GM03348 (cell line): ENCODE measurements at places on chromosomes 3 and 15.

- DNase-seq, result peak; percentile 30
These were observed 8.1 kb downstream of the PPM1M start for GRCh38 chr3:52253314-52254304.

GRCh38 chr3:27724459-27725197 lies 2.5 kb upstream of the EOMES start:
- no peak for DNase-seq

GRCh38 chr3:120567370-120568201 lies 28.6 kb upstream of the NDUFB4 start:
- peak; percentile 67 for DNase-seq

DNA sequence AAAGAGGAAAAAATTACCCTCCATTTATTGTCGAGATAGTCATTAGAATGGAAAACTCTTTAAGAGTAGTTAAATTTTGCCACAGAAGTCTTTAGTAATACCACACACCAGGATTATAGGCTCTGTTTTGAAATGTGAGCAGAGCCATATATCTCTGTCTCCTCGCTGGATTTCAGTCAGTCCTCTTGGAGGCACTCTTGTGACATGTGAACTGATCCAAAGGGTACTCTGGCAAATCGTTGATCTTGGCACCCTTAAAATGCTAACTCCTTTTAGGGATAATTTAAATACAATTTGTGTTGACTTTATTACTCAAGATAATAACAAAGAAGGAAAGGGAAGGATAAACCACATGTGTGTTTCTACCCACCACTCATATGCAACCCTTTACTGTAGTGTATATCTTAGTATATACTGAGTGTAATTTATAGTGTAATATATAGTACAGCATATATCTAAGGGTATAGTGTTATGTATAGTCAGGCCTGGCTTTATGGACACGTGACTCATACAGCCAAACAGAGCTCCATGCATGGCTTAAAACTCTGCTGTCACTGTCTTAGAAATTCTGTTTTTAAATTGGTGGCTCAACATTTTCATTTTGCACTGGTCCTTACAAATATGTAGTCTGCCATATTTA lies 12.3 kb upstream of the KPNA4 start:
- DNase-seq, result no peak

DNA sequence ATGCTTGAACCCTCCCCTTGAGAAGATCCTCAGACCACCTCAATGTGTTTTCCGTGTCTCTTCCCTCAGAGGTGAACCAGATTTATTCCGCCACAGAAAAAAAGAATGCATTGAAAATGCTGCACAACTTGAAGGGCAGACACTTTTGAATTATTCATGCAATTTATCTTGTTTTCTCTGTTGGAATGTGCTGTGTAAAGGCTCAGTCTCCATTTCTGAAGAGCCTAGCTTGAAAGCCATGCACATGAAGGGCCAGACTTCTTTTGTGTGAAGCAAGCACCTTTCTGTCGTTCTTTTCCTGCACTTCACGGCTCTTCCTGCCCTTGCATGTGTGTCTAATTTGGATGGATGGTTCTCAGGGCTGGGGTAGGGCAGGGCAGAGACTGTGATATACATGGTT lies 79.0 kb upstream of the ATP13A5 start:
- DNase-seq, result no peak

- no peak for DNase-seq
These were observed 74.2 kb downstream of the PLSCR2 start for GRCh38 chr3:146395164-146395563.

DNA sequence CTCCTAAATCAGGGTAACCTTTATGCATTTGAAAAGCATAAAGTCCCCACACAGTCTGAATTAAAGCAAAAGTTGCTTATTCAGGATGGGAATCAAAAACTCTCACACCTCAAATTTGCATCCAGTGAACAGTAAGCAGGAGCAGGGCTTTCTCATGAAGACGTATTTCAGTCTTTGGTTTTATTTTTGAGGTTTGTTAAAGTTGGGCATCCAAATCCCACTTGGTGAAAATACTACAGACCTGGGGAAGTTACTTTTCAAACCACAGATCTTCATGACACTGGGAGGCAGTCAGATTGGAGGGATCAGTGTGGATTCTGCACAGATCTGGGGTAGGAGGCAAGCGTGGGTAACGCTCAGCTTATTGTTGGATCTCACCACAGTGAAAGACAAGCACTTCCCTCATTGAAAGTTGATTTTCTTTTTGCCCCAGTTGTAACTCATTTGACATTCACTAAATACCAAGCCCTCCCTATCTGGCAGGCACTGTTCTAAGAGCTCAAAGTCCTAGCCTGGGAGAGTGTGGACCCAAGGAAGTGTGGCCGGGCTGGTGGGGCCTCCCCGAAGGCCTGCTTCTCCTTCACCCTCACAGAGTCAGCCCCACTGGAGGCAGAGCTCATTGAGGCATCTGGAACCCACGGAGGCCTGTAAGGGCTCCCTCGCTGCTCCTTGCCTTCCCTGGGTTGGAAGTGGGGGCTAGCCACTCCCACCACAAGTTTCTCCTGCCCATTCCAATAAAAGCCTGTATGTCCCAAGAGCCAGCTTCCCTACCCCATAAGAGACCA lies 783 bp upstream of the ISG20 start:
- no peak for DNase-seq

- no peak for DNase-seq
These were observed 51.5 kb upstream of the COL6A6 start for GRCh38 chr3:130465521-130465920.

DNA sequence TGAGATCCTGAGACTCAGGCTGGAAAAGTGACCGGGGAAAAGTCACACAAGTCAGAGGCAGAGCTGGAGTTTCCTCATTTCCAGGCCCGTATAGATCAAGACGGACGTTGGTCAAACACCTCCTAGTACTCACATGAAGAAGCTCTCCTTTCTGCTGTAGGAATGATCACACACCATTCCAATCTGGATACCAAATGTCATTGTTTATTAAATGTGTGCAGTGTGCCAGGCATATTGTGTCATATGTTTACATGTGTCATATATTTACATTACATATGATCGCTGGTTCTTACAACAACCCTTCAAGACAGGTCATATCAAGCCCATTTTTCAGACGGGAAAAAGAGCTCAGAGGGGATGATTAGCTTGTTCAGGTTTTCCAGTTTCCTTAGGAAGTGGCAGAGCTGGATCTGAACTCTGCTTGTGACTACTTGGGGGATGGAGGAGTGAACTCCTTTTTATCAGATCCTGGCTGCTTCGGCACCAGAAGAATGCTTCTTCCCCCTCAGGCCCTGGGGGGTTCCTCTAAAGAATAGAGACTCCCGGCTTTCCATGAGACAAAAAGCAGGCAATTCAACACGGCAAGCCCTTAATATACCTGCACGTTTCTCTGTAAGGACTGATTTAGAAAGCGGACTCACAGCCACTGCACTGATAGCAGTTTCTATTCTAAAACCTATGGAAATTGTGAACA lies 41.9 kb downstream of the FAM43A start:
- no peak for DNase-seq

- no peak for DNase-seq
These were observed 218.0 kb upstream of the CDIN1 start for GRCh38 chr15:36361351-36361870.

DNA sequence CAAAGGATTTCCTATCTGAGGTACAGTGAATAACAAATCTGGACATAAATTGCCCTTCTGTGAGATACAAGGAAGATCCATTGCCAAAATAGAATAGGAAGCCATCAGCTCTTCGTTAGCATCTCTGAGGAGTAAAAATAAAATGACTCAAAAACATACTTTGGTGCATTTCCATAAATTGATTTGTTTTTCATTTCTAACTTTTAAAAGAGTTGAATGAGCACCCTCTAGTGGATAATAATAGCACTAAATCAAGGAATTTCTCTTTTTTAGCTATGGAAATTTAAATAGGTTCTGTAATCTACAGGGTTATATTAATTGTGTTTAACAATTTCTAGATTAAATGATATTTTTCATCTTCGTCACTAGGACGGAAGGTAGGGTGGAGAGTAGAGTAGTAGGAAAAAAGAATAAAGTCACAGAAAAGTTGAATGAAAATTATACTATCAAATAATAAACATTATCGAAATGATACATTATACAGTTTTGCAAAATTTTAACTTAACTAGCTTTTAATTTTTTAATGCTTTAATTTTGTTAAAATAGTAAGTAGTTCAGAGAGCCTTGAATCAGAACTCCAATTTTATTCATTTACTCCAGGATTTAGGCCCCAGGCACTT lies 6.4 kb downstream of the NSUN3 start:
- peak; percentile 23 for DNase-seq

DNA sequence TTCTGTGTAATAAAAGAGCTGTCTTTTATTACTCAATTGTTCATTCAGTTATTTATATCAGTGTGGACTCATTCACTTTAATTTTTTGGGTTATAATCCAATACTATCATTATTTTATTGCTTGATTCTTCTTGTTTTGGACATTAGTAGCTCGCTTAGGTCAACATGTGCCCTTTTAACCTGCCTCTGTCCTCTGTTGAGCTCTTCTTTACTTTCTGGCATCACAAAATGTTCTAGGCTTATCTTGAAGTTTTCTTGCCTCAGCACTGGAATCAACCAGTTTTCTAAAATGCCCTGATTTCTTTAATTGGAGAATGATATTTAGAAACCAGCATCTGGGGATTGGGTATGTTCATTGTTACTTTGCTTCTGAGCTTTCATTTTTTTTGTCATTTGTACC lies 82.2 kb downstream of the LEKR1 start:
- no peak for DNase-seq

- no peak for DNase-seq
These were observed 56.9 kb upstream of the NR2C2 start for GRCh38 chr3:14890476-14890875.

GRCh38 chr3:156781310-156782230 lies 44.6 kb upstream of the LEKR1 start:
- no peak for DNase-seq

DNA sequence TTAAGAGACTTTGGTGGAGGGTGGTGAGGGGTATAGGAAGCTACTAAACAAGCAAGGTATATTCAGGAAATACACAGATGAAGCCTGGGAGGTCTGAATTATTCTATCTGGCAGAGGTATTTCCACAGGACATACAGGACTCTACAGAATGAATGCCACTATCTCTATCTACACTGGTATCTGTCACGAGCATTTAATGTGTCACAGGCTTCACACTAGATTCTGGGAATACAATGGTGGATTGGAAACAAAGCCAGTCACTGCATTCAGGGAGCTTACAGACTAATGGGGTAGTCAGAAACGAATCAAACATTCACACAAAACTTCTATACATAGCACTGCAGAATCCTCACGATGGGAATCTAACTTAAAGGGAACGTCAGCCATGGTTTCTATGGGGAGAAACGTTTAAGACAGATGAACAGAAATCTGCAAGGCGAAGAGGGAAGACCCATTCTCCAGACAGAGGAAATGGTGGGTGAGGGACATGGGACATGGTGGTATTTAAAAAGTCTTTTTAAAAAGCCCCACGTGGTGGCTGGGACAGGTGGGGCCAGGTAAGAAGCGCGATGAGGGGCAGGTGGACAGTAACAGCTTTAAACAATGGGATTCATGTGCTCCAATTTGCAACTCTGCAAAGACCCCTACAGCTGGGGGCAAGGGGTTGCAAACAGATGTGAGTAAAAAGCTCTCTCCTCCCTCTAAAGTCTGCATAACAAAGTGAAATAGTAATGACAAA lies 16.5 kb downstream of the LRIG1 start:
- no peak for DNase-seq

- DNase-seq, result peak; percentile 74
These were observed 38.7 kb downstream of the GUCA1C start for GRCh38 chr3:108914774-108915641.

DNA sequence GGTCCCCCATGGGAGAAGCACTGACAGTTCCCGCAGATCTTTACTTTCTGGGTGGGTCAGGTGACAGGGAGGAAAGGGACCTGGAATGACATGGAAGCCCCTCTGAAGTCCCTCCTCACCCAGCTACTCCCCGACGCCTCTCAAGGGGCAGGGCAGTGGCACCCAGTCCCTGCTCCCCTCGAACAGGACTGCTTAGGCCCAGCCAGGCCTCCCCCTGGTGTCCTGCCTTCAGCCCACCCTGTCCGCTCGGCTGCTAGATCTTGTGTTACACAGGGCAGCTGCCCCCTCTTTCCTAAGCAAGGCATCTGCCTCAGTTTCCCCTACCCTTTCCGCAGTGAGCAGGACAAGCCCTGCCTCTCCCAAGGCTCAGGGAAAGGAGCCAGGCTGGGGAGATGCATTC lies 226.5 kb downstream of the XXYLT1 start:
- no peak for DNase-seq

GRCh38 chr3:114455432-114455831 lies 161.6 kb downstream of the TIGIT start:
- peak; percentile 4 for DNase-seq

- DNase-seq, result no peak
These were observed 116.0 kb downstream of the P3H2 start for GRCh38 chr3:190004656-190005055.

DNA sequence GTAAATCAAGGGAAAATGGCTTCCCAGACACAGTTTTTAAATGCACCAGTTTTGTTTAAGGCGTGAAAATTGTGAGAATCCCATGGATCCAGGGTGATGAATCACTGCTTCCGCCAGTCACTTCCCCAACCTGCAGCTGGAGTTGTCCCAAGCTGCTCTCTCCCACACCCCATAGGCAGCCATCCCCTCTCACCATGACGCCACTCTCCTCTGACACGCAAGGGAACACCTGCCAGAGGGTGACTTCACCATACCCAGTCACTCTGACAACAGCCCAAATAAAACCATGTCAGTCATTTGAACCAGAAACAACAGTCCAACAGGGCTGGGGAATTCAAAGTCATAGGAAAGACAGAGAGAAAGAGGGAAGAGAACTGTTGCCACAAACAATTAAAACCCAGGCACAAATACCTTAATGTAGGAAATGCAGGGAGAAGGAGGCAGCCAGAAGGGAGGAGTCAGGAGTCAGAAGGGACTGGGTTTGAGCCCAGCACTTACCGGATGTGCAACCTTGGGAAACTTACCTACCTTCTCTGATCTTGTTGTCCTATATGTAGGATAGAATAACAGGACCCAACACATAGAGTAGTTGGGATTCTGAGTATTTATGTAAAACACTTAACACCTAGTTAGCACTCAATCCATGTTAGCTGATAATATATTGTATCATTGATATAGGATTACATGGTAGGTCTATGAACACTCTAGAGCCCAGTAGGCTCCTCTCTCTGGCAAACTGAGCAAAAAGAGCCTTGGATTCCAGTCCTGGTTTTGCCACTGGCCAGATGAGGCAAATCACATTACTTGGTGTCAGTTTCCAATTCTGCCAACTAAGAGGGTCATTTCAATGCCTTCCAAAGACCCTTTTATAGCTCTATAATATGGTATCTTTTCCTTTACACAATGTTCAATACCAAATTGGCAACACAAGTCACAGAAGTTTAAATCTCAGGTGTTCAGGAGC lies 326.3 kb upstream of the ICE2 start:
- DNase-seq, result peak; percentile 70

DNA sequence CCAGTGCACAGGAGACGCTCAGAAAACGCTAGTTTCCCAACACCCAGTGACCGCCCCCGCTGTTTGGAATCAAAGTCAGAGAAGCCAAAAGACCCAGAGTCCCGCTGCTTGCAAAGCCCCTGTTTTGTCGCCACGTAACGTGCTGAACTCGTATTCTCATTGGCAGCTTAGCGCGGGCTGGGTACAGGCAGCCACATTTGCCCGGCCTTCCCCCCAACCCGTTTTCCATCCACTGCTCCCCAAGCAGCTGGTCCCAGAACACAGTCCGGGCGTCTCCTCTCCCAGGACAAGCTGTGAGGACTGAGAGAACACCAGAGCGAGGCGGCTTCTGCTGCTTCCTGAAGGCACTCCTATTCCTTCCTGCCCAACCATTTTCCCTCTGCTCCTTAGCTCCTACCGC lies 54.8 kb downstream of the RASGRF1 start:
- DNase-seq, result no peak

GRCh38 chr3:71254281-71255057 lies 329.1 kb downstream of the FOXP1 start:
- peak; percentile 12 for DNase-seq
